ENCODE measurements at places on chromosomes 13 and 19.
A peak's percentile ranks its signal among the peaks of the same experiment; 100 is the strongest.

GRCh38 chr19:40216013-40216776 lies 2.0 kb downstream of the TTC9B start:
- no peak for DNase-seq

DNA sequence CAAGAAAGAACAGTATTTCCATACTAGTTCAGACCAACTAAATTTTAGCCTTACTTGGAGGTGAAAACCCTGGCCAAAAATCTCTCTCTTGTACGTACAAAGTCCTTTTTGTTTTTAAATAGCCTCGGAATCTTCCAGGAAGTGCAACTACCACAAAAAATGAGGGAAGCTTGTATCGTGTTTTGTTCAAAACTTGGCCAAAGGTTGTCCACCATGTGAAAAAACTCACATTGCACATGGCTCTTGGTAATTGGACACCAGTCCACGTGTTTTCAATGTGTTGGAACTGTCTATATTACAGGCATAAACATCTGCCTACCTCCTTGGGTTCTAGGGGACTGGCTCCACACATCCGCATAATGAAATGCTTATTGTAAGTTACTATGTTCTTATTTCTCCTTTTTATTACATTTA lies 15.2 kb upstream of the STRN4 start:
- DNase-seq = no peak

DNA sequence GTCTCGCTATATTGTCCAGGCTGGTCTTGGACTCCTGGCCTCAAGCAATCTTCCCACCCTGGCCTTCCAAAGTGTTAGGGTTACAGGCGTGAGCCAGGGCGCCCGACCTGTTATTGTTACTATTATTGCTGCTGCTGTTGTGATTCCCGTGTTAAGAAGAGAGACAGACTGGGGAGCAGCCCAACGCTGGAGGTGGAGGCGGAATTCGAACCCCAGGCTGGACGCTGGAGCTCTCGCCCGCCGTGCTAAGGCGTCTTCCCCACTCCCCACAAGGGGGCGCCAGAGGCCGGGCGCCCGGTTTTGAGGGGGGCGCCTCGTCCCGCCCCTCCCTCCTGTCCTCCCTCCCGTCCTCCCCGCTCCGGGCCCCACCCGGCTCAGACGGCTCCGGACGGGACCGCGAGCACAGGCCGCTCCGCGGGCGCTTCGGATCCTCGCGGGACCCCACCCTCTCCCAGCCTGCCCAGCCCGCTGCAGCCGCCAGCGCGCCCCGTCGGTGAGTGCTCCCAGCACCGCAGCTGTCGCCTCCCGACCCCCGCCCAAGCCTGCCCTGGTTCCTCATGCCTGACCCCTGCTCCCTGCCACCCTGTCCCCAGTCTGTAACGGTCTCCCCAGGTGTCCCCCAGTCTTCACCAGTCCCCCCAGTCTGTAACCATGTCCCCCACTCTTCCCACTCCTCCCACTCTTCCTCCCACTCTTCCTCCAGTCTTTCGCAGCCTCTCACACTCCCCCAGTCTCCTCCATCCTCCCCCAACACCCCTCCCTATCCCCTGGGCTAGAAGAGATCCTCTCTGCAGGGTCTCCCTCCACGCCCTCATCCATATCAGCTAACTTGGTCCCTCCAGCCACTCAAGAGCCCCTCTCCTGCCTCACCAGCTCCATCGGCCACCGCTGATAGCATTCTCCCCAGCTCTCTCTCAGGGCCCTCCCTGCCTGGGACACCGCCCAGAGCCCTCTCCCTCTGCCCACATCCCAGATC lies at the start of gene EHD2:
TSS of gene EHD2 (plus strand) at position 377 of the 976 bp plus-strand sequence. CDS start 3,191 bp downstream, outside the sequence.
- peak; percentile 69 for DNase-seq

DNA sequence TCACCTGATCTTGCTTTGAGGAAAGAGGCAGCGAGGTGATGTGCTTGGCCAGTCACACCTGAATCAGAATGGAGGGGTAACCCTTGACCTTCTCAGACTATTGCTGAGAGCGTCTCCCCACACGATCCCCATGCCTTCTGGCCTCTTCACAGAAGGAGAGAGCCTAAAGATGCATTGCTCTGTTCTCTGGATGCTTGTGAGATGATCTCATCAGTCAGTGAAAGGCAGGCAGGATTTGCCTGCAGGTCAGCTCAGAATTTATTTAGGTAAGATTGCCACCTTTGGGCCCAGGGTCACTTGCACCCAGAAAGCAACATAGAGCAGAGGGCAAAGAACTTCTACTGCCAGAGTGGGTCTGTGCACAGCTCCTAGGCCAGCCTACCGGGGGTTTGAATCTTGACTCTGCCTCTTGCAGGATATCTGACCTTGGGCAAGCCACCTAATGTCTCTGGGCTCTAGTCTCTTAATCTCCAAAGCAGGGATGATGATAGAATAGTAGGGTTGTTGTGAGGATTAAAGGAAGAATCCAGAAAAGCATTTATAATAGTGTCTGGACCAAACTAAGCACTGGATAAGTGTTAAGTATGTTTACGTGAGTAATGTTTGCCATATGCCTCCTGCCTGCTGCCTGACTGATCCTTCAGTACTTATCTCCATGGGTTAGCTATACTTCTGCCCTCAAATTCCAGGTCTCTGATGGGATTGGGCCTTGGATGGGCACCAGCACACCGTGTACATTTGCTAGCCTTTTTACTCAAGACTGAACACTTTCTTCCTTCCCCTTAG lies 8.4 kb upstream of the FLT1 start:
- DNase-seq = no peak

GRCh38 chr13:73742982-73743381 lies 391.2 kb downstream of the KLF12 start:
- DNase-seq = no peak

DNA sequence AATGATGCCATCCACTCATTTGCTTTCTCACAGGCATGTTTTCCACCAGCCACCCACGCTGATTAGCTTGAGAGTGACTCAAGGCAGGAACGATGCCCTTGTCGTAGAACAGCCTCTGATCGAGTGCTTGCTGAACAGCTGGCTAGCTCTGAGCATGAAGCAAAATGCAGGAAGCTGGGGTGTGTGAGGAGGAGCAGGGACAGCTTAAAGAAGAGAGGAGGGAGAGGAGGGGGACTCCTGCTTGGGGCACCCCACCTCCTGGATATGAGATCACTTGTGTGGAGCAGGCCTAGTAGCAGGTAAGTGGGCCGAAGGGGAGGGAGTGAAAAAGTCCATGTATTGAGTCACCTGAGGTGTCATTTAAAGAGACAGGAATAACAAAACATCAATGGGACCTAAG lies 48.8 kb downstream of the IRS2 start:
- DNase-seq = no peak

DNA sequence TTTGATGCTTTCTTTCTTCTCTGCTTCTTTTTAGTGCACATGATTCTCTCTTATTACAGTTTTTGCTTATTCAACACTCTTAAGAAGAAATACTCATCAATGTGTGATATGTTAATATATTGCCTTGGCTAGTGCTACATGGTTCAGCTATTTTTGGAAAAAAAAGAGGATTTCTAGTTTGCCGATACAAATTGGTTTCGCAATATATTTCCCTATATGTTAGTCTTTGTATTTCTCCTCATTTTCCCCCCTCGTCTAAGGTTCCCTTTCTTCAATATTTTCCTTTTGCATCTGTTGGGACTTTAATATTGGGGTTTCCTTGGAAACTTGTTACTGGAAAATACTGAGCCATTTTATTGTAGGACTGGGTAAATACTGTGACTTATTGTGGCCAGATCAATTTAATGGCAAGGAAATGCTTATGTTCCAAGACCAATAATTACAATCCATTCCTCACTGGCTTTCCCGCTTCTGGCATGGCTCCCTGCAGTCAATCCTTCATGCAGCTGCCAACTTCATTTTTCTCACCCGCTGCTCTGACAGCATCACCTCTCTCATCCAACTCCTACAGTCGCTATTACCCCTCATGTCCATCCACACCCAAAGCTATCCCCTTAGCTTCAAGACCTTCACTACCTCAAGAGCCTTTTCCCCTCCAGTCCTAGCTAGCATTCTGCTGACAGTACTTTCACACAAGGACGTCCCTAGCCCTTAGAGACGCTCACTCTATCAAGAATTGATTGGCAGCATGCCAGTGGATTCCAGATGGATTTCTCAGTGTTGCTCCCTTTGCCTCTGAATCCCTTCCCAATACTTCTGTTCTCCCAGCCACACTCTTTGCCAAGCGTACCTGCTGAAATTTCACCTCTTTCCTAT lies 280.1 kb upstream of the TMTC4 start:
- peak; percentile 9 for DNase-seq

GRCh38 chr13:101846701-101847100 lies 394.2 kb downstream of the ITGBL1 start:
- DNase-seq = peak; percentile 10

DNA sequence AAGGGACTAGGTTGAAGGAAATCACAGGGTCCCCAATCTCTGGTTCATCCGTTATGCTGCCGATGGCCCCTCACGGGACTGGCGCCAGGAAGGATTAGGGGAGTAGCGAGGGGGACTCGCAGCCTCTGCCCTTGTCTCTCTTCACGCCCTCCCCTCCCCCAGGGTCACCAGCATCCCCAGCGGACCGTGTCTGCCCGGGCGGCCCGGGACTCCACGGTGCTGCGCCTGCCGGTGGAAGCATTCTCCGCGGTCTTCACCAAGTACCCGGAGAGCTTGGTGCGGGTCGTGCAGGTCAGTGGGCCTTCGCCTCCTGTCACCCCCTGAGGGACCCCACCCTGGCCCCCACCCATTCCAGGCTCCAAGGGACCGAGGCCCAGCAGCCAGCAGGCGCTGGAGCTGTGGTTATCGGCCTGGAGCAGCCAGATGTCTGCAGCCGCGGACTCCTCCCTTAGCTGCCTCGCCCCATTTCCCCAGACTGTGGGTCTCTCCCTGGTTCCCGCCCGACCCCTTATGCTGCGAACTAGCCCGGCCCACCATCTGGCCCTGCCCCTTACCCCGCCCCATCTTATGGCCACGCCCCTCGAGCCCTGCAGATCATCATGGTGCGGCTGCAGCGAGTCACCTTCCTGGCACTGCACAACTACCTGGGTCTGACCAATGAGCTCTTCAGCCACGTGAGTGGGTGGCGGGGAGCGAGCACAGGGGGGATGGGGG lies 5.4 kb downstream of the PNPLA6 start:
- peak; percentile 43 for DNase-seq

DNA sequence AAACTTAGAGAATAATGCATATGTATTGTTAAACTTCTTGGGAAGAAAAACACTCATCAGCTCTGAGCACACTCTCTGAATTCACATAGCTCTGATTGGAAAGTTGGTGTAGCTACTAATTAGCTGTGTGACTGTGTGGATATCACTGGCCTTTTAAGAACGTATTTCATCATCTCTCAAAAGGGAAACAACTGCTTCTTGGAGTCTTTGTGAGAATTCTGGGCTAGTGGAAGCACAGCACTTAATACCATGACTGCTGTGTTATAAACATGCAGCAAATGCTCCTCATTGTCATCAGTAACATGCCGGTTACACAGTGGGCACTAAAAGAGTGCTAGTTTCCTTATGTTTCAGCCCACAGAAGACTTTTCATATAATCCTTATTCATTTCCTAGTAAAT lies 220.9 kb upstream of the CSNK1A1L start:
- no peak for DNase-seq

GRCh38 chr13:91722267-91722884 lies 324.0 kb downstream of the GPC5 start:
- peak; percentile 48 for DNase-seq

DNA sequence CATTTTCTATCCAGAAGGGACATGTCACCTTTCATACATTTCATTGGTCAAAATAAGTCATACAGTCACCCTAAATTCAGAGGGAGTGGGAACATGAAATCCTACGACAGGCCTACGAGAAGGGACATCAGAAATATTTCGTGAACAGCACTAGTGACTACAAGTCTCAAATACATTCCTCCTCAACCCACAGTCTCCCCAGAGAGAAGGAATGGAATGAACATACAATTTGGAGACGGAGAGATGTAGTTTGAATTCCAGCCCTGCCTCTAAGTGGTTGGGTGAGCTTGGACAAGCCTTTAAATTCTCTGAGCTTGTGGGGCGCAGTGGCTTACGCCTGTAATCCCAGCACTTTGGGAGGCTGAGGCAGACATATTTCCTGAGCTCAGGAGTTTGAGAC lies 9.9 kb downstream of the SERTM1 start:
- DNase-seq = no peak

- no peak for DNase-seq
These were observed 242.8 kb upstream of the SGCG start for GRCh38 chr13:22937953-22938352.

GRCh38 chr13:34364633-34365032 lies 546.7 kb downstream of the RFC3 start:
- DNase-seq = no peak

DNA sequence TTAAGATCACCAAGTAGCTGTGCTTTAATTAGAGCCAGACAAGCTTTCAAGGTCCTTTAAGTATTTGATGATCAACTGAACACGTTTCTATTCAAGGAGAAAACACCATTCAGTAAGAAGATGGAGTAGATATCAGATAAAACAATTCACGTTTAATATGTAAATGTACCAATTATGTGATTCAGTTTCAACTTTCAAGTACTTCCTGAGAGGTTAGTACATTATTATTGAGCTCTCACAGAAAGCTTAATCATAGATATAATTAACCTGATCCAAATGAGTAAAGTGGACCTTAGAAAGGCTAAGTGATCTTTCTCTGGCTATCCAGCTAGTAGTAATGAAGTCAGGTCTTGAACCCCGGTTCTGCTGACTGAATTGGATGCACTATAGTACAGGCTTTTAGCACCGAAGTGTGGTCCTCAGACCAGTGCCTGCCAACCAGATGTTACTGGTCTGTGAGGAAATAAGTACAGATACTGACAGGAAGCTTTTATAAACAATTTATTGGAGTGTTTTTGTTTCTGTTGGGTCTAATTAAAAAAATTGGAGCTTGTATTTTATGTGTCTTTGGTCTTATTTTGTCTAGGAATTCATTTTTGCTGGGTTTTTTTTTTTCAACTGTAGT lies 10.2 kb downstream of the CLN5 start:
- no peak for DNase-seq

DNA sequence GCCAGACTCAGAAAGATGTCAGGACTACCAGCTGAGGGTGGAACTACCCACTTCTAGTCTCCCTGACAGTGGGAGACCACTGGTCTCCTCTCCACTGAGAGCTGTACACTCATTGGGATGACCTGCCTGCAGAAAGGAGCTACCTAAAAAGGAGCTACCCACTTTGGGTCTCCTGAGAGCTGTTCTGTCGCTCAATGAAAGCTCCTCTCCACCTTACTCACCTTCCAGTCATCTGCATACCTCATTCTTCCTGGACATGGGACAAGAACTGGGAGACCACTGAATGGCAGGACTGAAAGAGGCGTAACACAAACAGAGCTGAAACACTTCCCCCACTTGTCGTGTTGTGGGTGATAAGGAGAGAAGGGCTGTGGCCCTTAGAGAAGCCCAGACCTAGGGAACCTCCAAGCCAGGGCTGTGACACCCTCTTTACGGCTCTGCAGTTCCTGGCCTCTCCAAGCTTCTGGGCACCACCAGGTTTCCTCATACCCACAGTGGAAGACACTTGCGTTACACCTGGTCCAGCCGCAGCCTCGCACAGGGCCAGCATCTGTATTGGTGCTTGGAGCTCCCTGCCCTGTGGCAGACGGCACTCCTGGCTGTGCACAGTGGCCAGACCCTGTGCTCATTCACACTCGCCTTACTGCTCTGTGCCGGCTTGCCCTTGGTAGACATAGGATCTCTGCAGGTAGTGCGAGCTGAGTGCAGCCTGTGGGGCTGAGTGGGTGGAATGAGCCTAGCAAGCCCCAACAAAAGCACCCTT lies 54.9 kb upstream of the SLITRK6 start:
- DNase-seq = no peak

Measured in A673 (cell line).